Common myeloid progenitor, CD34-positive (primary cell): ENCODE measurements at places on chromosomes 2 and 18.
A peak's percentile ranks its signal among the peaks of the same experiment; 100 is the strongest.

- no peak for DNase-seq
These were observed 600.5 kb downstream of the SATB2 start for GRCh38 chr2:198857246-198857645.

DNA sequence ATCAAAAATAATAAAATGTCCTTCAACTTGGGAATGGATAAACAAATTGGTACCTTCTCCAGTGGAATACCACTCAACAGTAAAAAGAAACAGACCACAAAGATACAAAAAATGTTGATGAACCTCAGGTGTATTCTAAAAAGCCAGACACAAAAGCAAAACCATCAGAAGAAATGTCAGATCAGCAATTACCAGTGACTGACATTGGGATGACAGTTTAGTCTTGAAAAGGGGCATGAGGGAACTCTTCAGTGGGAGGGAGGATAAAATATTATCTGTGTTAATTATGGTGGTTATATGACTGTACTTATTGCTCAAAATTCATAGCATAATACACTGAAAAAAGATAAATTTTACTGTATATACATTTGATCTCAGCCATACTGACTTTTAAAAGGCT, 473.0 kb downstream of the TMX3 start:
- no peak for DNase-seq

DNA sequence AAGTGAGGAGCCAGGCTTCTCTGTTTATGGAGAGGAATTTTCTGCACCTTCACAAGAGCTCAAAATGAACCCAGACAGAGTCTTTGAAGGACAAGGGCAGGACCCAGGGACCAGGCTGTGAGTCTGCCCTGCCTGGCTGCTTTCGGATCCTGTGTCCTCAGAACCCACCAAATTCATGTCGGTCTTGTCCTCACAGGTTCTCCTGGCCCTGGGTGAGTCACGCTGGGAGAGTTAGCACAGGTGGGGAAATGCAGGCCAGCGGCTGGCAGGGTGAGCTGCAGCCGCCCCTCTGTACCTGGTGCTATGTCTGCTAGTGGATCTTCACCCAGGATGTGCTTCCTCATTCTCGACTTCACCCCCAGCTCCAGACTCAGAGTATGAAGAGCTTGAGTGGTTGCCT, 35.8 kb upstream of the TPO start:
- no peak for DNase-seq

DNA sequence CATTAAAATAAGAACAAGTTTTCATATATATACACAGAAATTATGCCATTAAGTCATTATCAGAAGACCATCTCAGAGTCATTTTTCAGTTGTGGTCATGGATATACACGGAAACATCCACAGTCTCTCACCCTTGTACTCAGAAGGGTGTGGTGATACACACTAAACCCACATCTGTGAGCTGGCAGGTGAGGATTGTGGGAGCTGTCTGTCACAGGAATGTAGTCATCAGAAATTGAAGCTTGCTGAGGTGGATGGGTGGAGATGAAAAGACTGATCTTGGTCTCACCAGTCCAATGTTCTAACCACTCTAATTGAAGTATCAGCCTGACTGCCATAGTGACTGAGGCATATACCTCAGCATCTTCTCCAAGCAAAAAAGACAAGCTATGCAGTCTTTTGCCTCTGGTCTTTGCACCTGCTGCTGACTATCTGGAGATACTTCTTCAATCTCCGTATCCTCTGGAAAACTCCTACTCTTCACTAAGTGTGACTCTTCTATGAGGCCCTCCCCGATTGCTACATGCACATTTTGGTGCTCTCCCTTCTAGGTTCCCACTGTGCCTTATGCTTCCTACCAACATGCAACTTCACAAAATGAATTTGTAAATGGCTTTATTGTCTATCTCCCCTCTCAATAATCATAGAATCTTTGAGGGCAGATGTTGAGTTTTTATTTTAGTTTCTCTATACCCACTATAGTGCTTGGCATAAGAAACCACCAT, 232.8 kb downstream of the DYM start:
- no peak for DNase-seq

DNA sequence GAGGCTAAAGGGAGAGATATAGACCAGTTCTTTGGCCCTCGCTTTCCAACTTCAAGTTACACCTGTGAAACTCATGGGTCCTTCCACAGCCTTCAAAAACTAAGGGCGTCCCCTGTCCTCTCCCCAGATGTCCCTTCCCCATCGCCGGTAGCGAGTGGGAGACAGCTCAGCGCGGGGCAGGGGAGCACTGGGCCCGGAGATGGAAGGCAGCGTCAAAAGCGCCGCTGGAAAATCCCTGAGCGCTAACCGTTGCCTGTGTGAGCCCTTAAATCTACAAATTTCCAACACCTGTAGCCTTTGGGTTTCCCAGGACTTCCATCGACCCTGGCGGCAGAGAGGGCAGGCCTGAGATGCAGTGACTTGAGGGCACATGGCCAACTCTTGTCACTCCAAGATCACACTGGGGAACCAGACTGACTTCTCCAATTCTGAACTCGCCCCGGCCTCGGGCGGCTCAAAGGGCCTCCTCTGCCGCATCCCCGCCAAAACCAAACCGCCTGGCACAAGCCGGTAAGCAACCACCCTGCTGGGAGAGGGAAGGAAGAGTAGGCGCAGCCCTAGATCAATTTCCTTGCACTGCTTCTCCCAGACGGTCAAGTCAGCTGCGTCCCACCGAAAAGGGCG, 879 bp upstream of the EPAS1 start:
- DNase-seq, result peak; percentile 48

DNA sequence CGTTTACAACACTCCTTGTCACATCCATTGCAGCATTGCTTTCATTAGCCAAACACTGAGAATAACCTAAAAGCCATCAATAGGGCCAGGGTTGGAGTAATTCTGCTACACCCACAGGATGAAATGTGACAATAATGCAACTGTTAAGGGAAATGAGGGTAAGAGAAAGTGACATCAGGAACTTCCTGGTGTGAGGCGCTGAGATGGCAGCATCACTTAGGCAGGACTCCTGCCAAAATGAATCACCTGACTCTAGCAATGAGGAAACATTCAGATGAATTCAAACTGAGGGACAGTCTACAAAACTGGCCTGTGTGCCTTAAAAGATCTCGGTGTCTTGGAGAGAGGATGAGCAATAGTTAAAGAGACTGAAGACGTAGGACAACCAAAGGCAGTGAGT, 115.6 kb upstream of the AGAP1 start:
- DNase-seq, result no peak

- DNase-seq, result no peak
These were observed 18.7 kb downstream of the ITPRID2 start for GRCh38 chr2:181910028-181910831.

DNA sequence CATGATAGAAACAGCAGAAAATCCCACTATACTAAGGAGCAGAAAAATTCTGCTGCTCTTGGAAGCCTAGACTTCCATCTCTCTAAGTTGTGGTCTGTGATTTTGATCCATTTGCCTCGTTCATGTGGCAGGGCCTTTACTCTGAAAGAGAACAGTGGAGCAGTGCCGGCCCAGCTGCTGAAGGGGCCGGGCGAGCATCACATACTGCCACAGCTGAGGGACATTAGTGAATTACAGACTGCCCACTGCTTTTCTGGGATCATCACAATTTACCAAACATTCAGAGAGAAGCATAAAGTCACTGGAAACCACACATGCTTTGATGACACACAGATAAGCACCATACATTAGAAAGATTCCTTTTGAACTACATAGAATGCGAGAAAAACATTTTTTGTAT, 217.0 kb upstream of the BOD1L2 start:
- no peak for DNase-seq

GRCh38 chr2:550860-551567, 126.2 kb downstream of the TMEM18 start:
- DNase-seq, result no peak

DNA sequence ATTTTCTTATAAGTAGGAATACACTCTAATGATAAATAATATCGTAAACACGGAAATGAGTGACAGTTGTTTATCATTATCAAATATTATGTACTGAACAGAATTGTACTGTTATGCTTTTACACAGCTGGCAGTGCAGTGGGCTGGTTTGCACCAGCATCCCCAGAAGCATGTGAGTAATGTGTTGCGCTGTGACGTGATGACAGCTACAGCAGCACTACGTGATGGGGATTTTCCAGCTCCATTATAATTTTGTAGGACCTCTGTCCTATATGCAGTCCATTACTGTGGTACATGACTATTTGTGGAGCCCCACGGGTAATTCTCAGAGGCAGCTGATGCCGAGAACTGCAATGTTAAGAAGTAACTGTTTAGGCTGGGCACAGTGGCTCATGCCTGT, 77.3 kb upstream of the ATG16L1 start:
- no peak for DNase-seq

DNA sequence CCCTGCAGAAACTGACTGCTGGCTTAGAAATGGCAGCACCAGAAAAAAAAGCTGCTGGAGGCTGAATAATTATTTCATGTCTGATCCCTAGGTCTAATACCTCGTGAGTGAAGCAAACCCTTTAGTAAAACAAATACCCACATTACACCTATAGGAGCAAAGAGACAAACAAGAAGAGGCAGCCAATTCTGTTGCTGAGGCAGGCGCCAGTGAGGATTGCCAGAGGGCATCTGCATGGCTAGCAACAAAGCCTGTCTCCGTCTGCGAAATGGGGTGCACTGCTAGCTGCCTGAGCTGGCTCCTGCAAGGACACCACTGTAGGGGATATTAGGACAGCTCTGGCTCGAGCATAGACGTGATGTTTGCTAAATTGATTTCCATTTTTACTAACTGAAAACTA, 509.7 kb downstream of the TDRD15 start:
- DNase-seq, result no peak

DNA sequence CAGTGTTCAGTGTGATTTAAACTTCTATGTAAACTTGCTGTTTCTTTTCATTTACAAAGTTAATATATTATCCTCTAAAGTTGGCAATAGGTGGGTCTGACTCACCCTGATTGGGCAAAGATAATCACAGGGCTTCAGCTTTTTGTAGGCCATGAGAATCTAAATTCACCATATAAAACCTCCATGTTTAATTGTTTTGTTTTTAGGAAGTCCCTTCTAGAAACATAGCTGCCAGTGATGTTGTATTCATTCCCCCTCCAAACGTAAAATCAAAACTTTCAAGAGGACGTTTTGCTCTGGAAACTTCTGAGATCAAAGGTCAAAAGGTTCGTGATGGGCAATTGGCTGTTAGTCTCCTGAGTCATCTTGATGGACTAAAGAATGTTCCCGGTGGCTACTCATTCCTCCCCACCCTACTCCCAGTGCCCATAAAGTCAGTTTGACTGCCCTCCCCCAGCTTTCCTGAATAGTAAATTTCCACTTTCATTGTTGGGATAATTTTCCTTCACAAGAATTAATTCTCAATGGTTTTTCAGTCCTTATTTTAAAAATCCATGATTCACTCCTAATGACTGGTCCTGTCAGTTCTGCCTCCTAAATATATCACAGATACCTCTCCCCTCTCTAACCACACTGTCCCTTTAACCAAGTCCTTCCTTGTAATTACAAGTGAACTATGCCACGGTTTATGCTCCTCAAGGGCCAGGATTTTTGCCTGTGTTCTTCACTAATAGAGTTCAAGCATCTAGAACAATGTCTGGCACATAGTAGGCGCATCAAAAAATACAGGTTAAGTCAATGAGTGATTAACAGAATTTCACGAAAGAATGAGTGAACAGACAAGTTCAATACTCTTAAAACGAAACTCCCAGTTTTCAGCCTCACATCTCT, 164.4 kb upstream of the VRK2 start:
- no peak for DNase-seq

DNA sequence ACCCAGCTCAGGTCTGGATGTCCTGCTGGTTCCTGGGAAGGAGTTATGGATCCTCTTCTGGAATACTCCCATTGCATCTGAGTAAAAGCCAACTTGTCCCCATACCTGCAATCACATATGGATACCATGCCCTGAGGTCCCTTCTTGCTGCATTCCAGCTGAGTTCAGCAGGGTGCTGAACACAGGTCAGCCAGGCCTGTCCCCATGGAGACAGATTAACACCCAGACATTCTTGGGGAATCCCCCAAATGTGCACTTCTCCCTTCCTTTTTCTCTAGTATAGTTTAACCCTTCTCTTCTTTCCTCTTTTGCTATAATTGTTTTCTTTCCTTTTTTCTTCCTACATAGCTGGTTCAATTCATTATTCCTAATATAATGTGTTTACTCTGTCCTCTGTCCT, 799.6 kb upstream of the HS6ST1 start:
- peak; percentile 6 for DNase-seq

DNA sequence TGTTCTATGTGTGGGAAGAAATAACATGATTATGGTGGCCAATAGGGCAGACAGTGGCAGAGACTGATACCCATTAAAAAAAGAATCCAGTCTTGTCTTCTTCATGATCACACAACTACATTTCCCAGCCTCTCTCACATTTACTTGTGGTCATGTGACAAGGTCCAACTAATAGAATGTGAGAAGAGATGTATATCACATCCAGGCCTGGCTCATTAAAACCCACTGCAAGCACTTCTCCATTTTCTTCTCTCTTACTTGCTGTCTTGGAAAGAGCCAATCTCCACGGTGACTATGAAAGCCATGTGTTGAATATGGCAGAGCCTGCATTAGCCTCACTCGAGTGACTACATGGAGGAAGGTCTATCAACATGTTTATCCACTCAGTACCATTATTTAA, 306.2 kb upstream of the ZEB2 start:
- no peak for DNase-seq

GRCh38 chr2:10774394-10774793, 38.2 kb downstream of the PDIA6 start:
- DNase-seq, result no peak

GRCh38 chr2:85945586-85945985, 56.8 kb upstream of the ST3GAL5 start:
- DNase-seq, result no peak
